ENCODE measurements at places on chromosomes 2 and 18.

GRCh38 chr18:9614401-9615279, at the start of gene PPP4R1:
Gene PPP4R1, minus strand, starts transcription at chr18:9614559. Its CDS starts 75 bp downstream, at chr18:9614484.
- peaks cover 13% of the 10 kb centered on the region for H3K4me1 ChIP-seq
- no peaks in the 10 kb centered on the region for H3K36me3 ChIP-seq
- DNase-seq, result peak; percentile 40
- peak within 1 kb of the TSS; percentile 80 for H3K4me3 ChIP-seq
- no peaks in the 10 kb centered on the region for H3K27me3 ChIP-seq

DNA sequence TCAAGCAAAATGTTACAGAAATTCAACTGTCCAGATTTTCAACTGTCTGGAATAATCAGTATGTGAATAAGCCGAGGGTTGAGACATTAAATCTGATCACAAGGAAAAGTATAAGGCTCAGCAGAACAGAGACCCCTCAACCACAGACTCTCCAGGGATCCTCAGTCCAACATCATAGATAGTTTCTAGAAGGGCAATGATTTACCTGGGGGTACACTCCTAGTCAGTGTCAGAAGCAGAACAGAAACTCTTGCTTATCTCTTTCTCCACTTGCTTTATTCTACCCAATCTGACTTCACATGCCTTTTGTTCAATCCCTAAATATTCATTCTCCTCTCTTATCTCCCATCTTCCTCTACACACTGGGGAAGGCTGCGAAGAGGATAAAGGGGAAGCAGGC, 36.4 kb downstream of the ICOS start:
- H3K27me3 ChIP-seq, result no peaks in the 10 kb centered on the region
- no peak overlapping the region for H3K27ac ChIP-seq
- no peak for DNase-seq
- no peak overlapping the region for H3K4me3 ChIP-seq
- no peaks in the 10 kb centered on the region for H3K4me1 ChIP-seq

DNA sequence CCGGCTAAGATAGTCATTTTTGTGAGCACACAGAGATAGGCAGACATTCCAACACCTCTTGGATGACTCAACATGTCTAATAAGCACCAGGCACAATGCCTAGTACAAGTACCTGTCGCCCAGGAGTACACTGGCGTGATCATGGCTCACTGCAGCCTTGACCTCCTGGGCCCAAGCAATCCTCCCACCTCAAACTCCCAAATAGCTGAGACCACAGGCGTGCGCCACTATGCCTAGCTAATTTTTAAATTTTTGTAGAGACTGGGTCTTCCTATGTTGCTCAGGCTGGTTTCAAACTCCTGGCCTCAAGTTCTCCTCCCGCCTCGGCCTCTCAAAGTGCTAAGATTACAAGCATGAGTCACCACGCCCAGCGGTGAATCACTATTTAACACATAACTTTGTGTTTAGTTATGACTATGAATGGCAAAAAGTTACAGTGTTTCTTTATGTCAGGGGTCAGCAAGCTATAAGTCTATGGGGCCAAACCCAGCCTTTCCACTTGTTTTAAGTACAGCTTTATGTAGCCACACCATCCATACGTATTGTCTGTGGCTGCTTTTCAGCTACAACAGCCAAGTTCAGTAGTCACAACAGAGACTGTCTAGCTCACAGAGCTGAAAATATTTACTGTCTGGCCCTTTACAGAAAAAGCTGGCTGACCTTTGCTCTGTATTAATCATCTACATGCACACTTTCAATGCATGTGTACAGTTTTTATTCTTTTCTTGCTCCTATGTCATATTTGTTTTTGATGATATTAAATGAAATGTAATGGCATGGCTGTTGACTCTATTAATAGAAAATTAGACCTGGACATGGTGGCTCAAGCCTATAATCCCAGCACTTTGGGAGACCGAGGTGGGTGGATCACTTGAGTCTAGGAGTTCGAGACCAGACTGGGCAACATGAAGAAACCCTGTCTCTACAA, 18.7 kb downstream of the ORC2 start:
- H3K36me3 ChIP-seq, result no peaks in the 10 kb centered on the region
- no peaks in the 10 kb centered on the region for H3K27me3 ChIP-seq
- H3K27ac ChIP-seq, result no peak overlapping the region
- H3K4me3 ChIP-seq, result no peak overlapping the region
- H3K4me1 ChIP-seq, result no peaks in the 10 kb centered on the region
- DNase-seq, result no peak

DNA sequence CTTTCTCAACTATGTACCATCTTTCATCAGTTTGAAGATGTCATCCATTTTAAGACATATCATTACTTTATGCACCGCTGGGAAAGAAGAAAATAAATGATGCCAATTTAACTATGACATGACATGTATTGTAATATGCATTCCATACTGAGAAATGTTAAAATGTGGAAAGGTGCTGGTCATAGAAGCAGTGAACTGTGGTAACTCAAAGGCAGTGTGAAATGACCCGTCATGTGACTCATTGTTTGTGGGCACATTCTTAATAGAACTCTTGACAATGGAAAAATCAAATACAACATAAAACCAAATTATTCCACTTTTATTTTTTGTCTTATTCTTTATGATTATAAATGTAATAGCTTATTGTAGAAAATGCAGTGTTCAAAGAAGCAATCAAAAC, 455.0 kb upstream of the ST6GAL2 start:
- no peaks in the 10 kb centered on the region for H3K36me3 ChIP-seq
- H3K4me1 ChIP-seq, result peaks cover 3% of the 10 kb centered on the region
- DNase-seq, result no peak
- H3K4me3 ChIP-seq, result no peak overlapping the region
- H3K27ac ChIP-seq, result no peak overlapping the region

- H3K4me3 ChIP-seq, result no peak overlapping the region
- H3K4me1 ChIP-seq, result no peaks in the 10 kb centered on the region
- no peak overlapping the region for H3K27ac ChIP-seq
- H3K36me3 ChIP-seq, result no peaks in the 10 kb centered on the region
- no peak for DNase-seq
These were observed 146.2 kb upstream of the ITGA4 start for GRCh38 chr2:181310967-181311366.

DNA sequence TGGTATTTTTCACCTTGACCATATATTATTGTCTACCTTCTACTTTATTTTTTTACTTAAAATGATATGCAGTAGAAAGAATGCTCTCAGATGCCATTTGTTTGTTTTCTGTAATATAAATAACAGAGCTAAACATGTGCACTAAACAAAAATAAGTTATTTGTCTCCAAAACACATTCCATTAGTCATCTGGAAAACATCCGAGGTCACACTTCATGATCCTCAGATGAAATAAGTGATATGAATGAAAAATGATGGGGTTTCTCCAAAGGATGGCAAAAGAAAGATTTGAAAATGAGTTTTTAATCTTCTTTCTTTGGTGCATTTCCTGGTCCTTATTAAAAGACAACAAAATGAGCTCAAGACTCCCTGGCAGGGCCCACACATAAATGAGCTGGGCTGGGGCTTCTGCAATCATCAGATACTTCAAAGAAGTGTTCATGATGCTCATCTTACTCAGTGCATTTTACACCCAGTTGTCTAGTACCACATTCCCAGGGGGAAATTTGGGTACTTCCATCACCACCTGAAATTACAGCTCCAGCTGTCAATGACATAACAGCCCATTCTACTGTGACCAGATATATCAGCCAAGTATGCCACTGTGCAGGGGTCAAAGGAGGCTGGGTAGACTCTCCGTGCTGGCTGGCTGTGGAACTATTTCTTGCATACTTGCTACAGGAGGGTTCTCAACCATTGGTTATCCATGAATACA, 283.5 kb downstream of the PID1 start:
- H3K27me3 ChIP-seq, result no peaks in the 10 kb centered on the region
- no peak overlapping the region for H3K27ac ChIP-seq
- no peak for DNase-seq
- H3K4me1 ChIP-seq, result no peaks in the 10 kb centered on the region
- H3K4me3 ChIP-seq, result no peak overlapping the region
